Activated T-cell treated with anti-CD3 and anti-CD28 coated beads for 48 hours (primary cell): ENCODE measurements at places on chromosomes 6 and 20.

GRCh38 chr6:11368760-11369159, 136.3 kb upstream of the NEDD9 start:
- DNase-seq = no peak

GRCh38 chr6:15287670-15288375, 42.0 kb downstream of the JARID2 start:
- DNase-seq = no peak

GRCh38 chr6:151154418-151154817, 85.3 kb upstream of the AKAP12 start:
- DNase-seq = no peak

DNA sequence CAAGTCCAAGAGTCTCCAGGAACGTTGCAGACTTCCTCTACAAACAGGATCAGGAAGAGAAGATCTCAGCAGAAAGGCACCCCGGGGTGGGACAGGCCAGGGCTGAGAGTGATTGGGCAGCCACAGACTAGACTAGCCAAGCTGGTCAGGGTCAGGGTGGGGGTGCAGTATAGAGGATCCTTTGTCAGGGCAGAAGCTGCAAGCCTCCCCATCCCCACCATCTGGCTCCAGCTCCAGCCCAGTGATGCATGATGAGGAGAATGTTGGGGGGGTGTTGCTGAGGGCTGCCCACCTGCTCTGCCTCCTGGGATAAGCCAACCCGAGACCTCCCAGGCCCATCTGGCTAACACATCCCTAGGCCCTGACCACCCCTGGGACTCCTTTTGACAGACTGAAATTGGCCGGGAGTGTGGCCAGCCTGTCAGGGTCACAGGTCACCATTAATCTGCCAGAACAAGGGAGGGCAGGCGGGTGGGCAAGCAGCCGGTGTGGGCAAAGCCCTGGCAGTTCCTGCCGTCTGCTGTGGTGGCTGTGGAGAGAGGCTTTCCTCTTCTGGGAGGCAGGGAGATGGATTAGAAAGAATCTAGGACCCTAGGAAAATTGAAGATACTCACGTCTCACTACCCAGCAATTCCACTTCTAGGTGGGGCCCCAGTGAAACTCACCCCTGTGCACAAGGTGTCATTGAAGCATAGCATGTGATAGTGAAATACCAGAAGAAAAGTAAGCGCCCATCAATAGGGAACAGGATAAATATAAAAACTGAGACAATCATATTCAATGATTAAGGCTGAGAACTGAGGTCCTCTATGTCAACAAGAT, 22.1 kb upstream of the SNTA1 start:
- no peak for DNase-seq

DNA sequence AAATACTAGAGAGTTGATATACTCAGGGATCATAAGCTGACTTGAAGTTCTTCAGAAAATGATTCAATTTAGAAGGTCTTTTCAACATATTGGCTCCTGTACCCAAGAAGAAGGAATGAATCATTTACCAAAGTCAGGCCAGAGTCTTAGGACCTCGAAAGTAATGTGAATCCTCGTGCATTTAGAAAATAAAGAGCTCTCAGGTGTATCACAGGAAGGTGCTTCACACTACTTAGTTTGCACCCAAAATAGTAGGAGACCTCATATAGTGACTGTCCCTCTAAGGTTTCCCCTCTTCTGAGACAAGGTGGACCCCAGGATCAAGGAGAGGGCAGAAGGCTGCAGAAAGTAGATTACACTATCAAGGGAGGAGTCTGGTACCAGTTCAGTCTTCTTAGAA, 71.8 kb downstream of the F13A1 start:
- no peak for DNase-seq

DNA sequence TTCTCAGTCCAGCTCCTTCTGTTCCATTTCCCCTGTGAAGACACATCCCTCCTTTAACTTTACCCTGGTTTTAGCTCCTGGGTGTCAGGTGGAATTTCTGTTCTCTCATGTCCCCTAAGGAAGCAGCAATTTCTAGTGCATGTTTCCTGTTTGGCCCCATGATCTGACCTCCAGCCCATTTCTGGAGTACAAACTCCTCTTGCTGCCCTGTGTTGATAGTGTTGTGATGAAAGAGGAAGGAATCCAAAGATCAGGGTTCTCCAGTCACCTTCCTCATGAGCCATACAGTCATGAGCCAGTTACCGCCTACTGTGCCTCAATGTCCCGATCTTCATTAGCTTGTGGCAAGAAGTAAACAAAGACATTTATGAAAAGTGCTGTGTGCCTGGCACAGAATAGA, 97.4 kb downstream of the PHACTR1 start:
- no peak for DNase-seq

- DNase-seq = no peak
Measured at GRCh38 chr20:37925265-37926165, 22.6 kb downstream of the VSTM2L start.

DNA sequence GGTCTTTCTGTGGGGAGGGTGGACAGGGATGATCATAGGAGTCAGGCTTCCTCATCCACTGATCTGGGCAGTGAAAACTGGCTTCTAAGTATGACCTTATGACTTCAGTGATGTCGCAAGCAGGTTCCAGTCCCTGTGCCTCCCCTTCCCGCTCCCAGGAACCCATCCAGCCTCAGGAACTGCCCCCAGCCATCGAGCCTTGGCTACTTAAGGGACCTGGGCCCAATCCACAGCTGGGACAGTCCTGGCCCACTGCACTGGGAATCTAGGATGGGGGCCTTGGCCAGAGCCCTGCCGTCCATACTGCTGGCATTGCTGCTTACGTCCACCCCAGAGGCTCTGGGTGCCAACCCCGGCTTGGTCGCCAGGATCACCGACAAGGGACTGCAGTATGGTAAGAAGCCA, at the start of gene LBP:
TSS of gene LBP (plus strand) at position 236 of the 405 bp plus-strand sequence. CDS start at position 271, 35 bp downstream.
- DNase-seq = no peak

DNA sequence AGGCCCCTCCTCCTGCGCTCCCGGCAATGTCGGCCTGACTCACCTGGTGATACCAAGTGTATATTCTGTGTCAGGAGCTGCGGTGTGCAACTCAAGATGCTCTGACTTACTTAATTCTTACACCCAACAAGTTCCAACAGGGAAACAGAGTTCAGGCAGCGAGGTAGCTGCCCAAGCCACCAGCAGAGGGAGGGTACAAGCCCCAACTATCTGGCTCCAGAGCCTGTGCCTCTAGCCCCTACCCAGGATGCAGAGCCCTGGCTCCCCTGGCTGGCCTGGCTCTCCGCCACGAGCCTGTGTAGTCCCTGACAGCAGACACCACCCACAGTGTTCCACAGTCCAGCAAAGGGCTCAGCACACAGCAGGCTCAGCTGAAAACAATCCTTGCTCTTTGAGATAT, 34.9 kb downstream of the C20orf203 start:
- DNase-seq = no peak
